GM18507 (cell line): ENCODE measurements at places on chromosomes 3 and 15.

DNA sequence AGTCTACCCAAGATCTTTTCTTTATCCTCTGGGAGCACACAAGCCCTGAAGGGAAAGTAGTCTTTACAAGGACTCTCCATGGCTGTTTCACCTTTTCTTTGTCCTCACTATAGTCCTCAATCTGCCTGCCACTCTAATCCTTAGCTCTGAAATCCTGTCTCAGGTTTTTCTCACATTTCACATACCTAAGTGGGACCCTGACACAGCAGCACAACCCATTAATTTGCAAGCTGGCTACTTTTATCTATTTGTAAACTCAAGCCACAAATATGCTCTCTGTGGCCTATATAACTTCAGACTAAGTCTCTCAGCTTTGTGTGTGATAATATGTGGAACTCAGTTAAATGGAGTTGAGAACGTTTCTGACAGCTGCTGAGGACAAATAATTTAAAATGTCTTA, 19.8 kb downstream of the SIN3A start:
- no peak for DNase-seq

GRCh38 chr3:192022412-192022811, 561.4 kb downstream of the PYDC2 start:
- no peak for DNase-seq

GRCh38 chr3:150867434-150867833, 37.8 kb downstream of the MINDY4B start:
- no peak for DNase-seq

DNA sequence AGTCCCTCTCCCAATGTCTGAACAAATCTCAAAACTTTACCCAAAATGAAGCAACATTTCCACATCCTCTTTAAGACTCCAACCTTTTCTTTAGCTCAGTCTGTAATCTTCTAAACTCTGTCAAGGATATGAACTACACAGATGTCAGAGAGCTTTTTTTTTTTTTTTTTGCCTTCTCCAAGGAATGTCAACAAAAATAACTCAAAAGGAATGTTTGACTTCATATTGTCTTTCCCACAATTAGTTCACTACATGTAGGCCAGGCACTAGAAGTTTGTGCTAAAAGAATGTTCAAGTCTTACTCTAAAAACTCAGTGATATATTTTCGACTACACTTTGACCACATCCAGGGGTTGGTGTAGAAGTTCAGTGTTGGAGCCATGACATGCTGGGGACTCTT, 37.1 kb downstream of the ADAMTS9 start:
- DNase-seq = no peak

GRCh38 chr3:12340506-12340905, 51.6 kb downstream of the PPARG start:
- no peak for DNase-seq

- peak; percentile 22 for DNase-seq
Measured at GRCh38 chr3:53938645-53939044, 47.0 kb upstream of the SELENOK start.

GRCh38 chr3:69320871-69321271, 65.0 kb downstream of the FRMD4B start:
- peak; percentile 9 for DNase-seq

- no peak for DNase-seq
Measured at GRCh38 chr3:143849854-143850549, 1.7 kb upstream of the SLC9A9 start.

GRCh38 chr3:69385723-69386555, at the start of gene FRMD4B:
Gene FRMD4B, minus strand, starts transcription at chr3:69386088. Its CDS starts 99 bp downstream, at chr3:69385989.
- DNase-seq = no peak

GRCh38 chr15:27514526-27514925, 543.5 kb downstream of the GABRG3 start:
- no peak for DNase-seq

DNA sequence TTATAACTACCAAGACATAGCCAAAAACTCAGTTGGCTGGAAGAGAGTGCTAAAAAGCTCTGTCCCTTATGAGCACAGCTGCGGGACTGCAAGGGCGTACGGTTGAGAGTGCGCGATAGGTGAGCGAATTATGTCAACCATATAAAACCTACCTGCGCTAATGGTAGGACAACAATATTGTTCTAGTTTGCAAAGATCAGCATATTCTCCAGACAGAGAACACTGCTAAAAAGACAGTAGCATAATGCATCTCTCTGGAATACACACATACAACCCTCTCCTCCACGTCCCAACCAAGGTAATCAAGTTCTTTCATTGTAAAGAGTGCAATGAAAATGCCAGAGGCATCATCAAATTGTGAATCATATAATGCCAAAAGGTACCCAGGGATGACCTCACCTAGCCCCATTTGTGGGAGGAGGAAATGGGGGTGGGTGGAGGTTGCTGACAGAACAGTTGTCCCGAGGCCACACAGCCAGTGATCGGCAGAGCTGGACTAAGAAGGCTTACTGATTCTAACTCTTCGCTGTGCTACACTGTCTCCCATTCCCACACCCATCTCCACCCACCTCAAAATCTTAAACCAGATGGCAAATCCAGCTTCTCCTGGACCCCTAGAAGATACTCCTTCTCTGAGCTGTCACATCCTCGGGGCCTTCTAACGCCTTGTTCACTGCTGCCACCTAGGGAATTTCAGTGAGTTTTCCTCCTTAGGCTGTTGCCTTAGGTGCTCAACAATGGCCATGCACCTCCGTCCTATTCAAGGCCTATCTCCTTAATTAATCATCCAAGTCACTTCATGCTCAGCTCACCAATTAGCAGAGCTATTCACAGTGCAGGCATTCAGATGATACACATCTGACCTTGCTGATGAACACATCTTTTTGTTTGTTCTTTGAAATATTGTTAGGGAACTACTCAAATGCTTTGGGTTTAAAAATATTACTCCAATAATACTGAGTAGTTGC, 60.7 kb downstream of the RPL22L1 start:
- DNase-seq = no peak

DNA sequence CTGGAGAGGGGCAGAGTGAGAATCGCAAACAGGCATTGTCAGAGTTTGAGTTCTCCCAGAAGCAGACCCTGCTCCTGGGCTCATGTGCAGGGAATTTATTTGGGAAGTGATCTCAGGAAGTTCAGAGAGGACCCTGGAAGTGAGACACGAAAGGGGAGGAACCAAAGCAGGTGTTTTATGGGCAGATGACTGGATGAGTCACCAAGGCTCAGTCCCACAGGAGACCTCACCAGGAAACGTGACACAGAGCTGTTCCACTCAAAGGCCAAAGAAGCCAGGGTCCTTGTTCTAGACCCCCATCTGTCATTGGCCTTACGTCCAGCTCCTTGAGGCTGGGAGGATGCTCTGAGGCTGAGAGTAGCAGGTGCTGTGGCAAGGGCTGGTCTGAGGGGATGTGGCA, 43.4 kb upstream of the SEC22A start:
- no peak for DNase-seq

DNA sequence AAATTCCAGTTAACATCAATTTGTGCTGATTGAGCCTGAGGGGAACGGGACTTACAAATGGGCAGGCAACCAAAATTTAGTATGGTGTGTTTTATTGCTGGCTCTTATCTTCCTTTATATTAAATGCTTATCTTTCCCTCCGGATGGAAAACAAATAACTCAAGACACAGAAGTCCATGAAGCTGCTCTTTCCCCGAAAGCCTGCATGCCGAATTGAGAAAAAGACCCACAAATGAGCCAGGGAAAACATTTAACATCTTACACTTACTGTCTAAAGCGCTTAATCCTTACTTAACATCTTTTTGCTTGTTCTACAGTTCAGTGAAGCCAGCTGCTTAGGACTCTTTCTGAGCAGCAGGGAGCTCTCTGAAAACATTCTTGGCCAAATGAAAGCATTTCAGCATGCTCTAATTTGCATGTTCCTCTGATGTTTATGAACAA, 49.5 kb downstream of the HEG1 start:
- no peak for DNase-seq

DNA sequence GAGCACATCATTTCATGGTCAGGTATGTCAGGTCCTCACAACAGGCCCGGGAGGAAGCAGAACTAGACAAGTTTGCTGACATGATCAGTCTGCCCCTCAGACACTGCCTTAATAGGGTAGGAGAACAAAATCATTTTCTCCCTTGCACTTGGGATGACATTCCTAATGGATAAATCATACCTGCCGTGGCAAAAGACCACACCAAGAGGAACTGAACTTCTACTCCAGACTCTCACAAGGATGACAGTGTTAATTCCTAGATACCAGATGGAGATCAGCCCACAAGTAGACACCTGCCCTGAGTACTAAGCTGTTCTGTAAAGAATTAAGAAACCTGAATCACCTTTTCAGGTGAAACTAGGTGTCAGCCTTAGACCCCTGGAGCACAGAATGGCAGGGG, 19.5 kb downstream of the SIAH2 start:
- DNase-seq = no peak

- no peak for DNase-seq
Measured at GRCh38 chr3:114380233-114380651, 86.4 kb downstream of the TIGIT start.

- DNase-seq = no peak
Measured at GRCh38 chr15:78374436-78375393, 34.6 kb downstream of the CRABP1 start.

GRCh38 chr3:76900596-76900995, 139.3 kb upstream of the ROBO2 start:
- no peak for DNase-seq

DNA sequence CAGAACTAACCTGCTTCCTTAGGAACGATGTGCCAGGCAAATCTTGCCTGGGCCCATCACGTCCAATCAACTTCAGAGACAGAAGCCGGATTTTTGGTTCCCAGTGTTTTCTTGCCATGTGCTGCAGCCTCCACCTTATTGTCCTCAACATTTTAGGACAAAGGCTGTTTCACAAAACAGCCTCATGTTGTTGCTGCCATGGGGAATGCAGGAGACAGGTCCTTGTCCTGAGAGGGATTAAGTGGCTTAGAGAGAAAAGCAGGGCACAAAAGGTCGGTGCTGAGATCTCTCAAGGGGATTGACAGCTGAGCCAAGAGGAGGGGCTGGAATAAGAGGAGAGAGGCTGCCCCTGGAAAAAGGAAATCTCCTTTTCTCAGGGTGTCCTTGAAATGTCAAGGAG, 11.3 kb upstream of the NMNAT3 start:
- DNase-seq = no peak

DNA sequence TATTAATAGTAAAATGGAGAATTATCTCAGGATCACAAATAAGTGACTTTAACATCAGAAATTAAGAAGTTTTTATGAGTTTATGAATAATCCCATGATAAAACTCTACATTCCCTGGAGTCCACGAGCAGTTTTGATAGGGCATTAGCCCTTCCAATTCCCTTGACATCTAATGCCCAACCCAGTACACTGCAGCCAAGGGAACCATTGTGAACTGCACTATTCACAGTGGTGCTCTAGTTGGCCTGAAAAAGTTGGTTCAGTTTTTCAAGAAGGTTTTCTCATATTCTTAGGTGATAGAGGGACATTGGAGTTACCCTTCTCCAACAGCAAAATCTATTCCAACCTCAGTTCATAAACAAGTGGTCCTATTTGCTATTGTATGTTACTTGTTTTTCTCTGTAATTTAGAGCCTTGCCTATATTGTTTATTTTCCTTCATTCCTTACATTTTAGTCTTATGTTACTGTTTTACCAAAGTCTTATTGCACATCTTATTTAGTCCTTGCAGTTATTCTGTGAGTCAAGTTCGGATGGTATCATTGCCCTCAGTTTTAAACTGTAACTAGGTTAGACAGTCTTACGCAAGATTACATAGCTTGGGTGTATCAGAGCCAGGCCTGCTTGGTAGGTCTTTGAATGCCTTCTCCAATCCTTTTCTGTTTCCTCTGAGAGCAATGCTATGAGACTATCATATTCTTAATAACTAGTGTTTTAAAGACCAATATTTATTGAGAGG, 57.9 kb upstream of the SAMMSON start:
- no peak for DNase-seq

DNA sequence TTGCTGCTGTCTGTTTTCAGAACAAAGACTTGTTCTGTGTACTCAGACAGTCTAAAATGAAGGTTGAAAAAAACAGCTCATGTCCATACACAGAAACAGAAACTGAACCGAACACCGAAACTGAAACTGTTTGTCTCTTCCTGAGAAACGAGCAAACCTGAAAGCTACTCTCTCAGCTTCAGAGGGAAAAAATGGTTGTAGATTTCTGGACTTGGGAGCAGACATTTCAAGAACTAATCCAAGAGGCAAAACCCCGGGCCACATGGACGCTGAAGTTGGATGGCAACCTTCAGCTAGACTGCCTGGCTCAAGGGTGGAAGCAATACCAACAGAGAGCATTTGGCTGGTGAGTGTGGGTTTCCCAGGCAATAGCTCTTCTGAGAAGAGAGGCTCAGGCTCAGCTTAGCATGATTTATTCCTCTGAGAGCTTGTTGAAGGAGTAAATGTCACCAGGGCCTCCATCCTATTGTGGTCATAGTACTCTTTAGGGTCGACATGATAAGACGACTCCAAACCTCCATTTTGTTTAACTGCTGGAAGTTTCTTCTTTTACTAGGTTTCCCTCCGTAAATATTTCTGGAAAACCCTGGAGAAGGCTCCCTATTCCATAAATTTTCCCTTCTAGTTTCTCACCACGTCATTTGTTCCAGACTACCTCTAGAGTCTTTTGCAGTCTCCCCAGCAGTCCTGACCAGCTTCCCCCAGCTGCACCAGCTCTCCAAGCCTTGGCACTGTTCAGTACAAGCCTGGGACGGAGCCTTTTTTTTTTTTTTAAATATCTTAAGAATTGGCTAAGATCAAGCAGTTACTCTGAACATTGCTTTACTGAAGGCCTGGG, at the start of gene RTP4:
TSS of gene RTP4 (plus strand) at position 135 of the 838 bp plus-strand sequence. CDS start at position 192, 57 bp downstream.
- peak; percentile 44 for DNase-seq

DNA sequence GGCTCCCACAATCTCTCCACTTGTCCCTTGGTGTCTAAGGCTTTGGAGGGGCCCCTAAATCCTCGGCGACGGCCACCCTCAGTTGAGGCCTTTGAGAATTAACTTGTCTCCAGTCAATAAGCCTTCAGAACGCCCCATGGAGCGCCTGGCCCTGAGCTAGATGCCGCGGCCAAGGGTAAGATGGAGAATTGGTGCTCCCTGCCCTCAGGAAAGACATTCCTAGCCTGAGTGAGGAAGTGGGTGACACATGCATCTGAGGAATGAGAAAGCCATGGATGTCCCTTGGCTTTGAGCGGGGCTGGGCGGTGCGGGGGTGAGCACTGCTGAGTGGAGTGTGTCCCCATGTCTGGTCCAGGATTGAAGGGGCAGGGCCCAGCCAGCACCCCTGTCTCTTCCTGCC, 13.3 kb downstream of the ITIH4 start:
- no peak for DNase-seq

- DNase-seq = no peak
Measured at GRCh38 chr15:79595306-79595705, 163.2 kb downstream of the MINAR1 start.

DNA sequence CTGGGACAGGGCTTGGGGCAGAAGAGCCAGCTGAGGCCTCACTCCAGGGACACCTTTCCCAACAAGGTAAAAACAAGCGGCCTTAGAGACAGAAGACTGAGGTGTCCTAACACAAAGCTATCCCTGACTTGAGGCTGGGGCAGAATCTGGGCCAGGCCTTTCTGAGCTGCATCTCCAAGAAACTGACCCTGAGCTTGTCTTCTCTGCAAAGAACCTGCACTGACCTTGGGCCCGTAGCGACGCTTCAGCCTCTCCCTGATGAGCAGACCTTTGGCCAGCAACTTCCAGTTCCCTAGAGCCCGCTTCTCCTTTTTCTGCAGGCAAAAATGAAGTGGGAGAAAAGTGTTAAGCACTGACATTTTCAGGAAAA, 22.2 kb downstream of the TMEM43 start:
- no peak for DNase-seq

GRCh38 chr3:148847351-148847750, 17.7 kb upstream of the CPA3 start:
- DNase-seq = no peak
